ENCODE measurements at places on chromosomes 7 and 10.

- DNase-seq = no peak
Measured at GRCh38 chr10:102311025-102311420, 65.7 kb downstream of the GBF1 start.

DNA sequence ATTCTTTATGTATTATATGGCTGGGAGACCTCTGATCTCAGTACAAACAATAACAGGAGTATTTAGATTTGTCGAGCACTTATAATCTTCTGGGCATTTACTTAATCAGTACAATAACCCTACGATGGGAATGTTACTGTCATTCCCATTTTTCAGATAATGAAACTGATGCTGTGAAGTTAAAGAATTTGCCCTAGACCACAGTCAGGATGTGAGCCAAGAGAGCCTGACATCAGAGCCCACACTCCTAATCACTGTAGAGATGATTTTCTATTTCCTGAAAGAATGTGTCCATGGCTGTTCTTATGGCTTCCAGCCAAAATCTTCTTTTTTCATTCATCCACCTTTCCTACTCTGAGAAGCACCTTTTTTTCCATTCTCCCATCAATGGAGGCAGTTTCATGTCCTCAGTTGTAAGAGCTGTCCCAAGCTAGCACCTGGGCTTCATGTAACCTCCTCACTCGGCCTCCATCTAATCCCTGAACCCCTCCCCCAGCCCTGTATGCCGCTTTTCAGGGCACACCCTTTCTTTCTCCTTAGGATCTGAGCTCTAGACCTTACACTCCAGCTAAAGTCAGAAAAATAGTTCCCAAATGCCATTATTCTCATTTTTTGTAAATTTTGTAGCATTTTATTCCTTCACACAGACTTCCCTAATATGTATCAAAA is 12.2 kb upstream of the CAV1 start:
- DNase-seq = no peak

DNA sequence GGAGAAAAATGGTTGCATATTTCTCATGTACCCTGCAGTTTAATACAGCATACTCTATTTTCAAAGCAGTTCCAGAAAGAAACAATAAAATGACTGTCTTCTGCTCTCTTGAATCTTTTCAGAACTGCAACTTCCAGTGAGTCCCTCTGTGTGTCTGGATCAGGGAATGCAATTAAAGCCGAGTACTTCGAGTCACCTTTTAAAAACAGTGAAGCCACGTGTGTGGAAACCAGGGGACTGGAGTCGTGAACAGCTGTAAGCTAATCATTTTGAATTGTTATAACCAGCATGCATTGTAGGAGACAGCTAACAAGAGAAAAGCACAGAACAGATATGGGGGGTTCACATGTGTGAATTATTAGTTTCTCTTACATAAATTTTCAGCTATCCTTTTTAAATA is 109.1 kb downstream of the CPED1 start:
- DNase-seq = no peak

DNA sequence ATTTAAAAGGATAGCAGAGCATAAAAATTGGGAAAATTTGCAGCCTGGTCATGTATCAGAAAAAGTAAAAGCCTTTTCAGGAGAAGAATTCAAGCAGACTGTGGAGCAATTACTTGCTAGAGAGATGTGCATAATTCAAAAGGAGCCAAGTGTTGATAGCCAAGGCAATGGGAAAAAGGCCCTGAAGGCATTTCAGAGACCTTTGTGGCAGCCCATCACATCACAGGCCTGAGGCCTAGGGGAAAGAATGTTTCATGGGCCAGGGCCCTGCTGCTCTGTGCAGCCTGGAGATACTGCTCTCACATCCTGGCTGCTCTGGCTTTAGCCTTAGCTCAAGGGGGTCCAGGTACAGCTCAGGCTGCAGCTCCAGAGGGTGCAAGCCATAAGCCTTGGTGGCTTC is 152.9 kb downstream of the MAGI2 start:
- DNase-seq = no peak

DNA sequence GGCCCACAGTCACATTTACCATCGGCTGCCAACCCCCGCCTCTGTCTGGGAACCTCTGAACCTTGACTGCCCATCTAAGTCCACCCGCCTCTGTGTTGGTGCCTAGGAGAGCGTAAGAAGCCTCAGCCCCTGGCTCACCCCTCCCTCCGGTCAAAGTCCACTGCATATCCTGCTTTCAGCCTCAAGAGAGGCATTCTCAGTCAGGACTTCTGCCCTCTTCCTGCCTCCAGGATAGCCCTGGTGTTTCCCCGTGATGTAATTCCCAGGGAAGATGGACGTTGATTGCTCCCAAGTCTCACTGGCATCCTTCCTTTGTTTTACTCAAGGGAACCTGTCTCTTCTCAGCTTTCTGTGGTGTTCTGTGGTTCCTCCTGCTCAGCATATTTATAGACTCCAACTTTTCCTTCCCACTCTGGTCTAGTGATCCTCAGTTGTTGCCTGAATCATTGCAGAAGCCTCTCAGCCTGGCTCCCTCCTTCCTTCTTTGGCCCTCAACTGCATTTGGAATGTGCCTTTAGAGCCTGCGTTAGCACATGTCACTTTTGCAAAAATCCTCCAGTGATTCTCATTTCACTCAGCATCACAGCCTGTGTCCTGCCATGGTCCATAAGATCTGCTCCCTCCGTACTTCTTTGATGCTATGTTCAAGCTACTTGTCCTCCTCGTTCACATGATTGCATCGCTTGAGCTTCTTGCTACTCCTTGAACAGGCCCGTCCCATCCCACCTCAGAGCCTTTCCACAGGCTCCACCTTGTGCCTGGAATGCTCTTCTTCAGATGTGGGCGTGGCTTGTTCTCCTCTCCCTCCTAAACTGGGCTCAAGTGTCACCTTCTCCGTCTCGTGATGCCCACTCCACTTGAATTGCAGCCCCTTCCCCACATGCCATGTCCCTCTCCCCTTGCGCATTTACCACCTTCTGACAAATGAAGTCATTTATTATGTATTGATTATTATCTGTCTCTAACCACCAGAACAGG is 124.2 kb downstream of the PLPP4 start:
- no peak for DNase-seq
